SHP77 (cell line): ENCODE measurements at places on chromosomes 13 and 19.

DNA sequence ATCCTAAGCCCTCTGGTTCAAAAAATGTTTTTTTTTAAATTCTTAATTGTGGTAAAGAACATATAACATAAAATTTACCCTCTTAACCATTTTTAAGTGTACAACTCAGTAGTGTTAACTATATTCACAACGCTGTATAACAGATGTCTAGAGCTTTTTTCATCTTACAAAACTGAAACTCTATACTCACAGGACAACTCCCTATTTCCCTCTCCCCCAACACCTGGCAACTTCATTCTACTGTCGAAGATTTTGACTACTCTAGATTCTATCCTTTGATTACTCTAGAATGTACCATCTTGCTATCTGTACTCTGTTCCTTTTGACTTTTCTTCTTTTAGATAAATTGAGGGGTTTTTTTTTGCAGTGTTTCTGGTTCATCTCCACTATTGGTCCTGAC lies 200.4 kb downstream of the KLF12 start:
- no peak for DNase-seq

DNA sequence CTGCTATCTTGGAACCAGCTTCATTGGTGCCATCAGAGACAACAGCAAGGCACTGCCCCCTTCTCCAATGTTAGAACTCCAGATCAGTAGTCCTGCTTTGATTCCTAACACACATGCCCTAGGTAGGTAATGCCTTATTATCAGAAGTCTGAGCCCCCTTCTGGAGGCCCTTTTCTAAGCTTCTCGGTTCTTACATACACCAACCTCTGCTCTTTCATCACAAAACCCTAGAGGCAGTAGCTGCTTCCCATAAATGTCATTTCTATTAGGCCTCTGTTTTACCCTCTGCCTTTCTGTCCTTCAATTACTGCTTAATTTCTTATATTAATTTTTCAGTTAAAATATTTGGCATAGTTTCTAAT lies 65.3 kb upstream of the KLHL1 start:
- no peak for DNase-seq

DNA sequence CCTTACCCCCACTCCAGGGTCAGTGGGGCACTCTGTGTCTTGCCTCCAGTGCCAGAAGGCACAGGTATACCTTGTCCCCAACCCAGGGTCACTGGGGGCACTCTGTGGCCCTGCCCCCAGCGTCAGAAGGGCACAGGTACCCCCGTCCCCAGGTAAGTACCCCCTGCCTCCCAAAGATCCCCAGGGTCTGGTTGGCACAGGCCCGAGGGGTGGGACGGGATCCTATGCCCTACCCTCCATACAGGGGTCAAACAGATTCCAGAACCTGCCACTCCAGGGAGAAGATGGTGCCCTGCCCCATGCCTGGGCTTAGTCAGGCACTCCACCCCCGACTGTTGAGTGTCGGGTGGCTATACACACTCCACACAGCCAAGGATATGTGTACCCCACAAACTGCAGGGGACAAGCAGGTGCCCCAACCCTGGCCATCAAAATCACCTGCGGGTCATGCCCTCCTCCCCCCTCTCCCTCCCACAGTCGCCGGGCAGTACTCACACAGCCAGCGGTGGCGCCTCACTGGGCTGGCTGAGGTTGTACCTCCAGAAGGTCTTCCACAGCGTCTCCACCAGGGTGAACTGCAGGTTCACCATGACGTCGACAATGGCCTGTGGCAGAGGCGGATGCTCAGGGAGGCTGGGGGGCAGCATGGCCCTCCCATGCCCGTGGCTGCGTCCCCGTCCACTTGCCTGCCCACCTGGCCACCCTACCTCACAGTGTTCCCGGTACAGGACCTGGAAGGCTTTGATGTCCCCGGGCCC lies 13.8 kb downstream of the DCAF15 start:
- DNase-seq, result no peak

GRCh38 chr13:60312851-60313505 lies 84.0 kb upstream of the TDRD3 start:
- DNase-seq, result no peak

DNA sequence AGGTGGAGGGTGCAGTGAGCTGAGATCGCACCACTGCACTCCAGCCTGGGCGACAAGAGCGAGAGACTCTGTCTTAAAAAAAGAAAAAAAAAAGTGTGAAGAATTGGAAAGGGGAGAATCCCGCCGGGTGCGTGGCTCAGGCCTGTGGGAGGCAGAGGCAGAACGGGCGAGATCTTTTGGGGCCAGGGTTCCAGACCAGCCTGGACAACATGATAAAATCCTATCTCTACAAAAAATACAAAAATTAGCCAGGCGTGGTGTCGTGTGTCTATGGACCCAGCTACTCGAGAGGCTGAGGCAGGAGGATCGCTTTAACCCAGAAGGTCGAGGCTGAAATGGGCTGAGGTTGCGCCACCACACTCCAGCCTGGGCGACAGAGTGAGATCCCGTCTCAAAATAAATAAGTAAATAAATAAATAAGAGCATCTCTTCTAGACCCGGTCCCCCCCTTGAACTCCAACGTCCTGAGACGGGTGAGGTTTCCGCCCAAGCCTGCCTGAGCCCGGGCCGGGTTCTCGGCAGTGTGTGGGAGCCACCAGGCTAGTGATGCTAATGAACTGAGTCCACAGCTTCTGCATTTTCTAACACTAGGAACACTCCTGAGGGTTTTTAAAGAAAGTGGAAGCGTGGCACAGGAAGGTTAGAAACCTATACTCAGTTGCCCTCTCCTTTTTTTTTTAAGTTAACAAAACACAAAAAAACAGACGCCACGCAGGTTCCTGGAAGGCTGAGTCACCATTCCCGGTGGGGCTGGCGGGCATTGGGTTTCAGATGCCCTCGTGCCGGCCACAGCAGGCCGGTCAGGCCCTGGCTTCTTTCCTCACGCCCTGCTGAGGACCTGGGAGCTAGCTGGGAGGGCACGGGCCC lies 22.0 kb downstream of the GPX4 start:
- no peak for DNase-seq
